Activated T-cell treated with anti-CD3 and anti-CD28 coated beads, Interleukin-2, amount 50 U/mL, for 1 hour (primary cell): ENCODE measurements at places on chromosomes 1 and 21.
A peak's percentile ranks its signal among the peaks of the same experiment; 100 is the strongest.

GRCh38 chr21:35663856-35664606, 396.3 kb downstream of the SETD4 start:
- no peak for DNase-seq

DNA sequence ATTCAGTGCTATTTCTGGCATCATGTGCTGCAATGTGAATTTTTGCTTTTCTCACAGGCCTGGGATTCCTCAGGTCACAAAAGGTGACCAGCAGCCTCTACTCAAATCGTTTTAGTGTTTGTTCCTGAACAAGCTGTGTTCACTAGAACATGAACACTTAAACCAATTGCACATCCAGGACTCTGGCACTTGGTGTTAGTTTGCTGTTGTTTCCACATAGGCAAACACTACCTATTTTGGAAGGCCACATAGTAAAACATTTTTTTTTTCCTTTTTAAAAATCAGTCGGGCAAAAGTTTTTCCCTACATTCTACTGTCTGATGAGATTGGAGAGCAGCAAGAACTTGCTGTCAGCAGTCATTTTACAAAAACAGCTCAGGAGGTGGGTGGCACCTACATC, 83.2 kb downstream of the PLPP3 start:
- no peak for DNase-seq

GRCh38 chr1:225467193-225468020, 39.6 kb upstream of the LBR start:
- DNase-seq: peak; percentile 82

DNA sequence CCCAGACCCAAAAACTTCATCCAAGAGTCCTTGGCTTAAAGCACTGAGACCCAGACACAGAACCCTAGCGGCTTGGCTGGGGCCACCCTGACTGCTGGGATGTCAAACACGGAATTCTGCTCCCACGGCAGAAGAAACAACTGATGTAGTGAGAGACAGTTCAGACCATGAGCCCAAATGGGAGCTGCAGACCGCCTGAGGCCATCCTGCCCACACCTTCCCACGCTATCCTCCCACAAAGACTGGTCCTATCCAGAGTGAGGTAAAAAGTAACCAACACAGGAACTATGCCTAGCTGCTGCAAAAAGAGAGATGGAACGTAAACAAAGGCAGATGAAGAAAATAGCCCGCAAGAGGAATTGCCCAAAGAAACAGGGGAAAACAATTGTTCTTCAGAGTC, 203.3 kb downstream of the PTPRU start:
- no peak for DNase-seq

DNA sequence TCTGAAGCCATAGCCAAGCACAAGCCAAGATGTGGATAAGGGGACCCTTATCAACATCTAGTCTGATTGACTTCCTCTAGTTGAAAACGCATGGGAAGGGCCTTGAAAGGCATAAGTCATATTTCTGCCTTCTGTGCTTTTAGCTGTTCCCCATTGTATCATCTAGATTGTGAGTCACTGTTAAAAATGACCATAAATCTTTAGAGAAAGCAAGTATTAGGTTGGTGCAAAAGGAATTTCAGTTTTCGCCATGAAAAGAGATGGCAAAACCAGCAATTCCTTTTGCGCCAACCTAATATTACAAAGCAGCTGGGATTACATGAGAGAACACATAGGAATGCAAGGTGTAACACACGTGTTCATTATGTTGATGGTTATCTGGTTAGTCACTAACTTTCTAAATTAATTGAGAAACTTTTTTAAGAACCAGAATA, 63.6 kb downstream of the CLIC6 start:
- DNase-seq: no peak

DNA sequence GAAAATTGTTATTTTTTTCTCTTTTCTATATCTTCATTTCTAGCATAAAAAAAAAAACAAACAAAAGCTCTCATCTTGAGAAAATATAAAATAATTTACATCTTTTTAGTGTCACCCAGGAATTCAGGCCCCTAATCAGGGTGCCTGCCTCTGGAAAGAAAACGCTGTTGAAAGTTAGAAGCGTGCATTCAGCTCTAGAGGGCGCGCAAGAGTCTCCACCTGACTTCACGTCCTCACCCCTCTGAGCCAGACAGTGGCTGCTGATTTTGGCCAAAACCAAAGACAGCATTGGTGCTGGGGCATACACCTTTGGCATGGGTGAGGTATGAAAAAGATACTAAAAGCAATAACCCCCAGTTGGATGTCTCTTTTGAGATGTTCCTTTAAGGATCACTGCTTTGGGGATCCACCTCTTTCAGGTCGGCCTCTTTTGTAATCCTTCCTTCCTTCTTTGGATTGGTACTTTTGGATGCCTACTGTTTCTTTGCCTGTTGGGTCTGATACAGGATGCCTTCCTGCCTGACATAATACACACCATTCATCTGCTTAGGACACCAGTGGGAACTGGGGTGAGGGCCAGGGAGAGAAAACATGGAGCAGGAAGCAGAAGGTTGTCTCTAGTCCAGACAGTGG, 77.6 kb upstream of the CHRM3 start:
- DNase-seq: no peak

DNA sequence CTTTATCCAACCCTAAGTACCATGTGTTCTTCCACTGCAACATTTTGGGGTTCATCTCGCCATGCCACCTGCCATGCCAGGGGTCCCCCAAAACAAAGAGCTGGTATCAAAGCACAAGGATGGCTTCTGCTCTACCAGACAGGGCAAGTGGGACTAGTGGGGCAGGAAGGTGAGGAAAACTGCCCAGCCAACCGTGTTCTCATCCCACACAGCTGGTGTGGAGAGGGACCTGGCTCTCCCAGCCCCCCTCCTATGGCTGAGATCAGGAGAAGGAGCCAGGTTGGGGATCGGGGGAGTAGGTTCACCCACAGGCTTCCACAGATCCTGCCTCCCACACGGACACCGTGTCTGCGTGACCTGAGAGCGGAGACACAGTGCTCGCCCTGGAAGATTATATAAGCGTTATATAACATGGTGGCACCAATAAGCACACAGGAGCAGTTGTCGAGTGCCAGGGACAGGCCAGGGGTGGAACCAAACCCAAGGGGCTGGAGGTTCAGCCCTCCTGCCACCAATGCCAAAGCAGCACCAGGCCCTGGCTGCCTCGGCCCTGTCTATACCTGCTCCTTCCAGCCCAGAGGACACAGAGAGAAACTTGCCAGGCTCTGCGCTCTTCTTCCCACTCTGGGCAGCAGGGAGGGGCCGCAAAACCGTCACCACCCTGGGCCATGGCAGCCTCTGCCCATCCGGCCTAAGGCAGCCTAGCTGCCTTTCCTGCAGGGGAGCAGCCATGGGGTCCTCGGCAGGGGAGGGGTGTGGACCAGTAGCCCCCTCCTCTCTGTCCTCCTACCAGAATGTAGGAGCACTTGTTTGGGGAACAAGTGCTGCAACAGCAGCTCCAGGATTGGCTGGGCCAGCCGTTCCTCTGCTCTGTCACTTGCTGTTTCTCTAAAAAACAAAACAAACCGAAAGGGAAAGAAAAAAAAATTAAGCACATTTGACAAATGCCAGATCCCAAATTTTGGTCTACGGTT, 43.5 kb downstream of the CD34 start:
- DNase-seq: peak; percentile 42

GRCh38 chr1:54227891-54228310, 27.9 kb downstream of the MRPL37 start:
- no peak for DNase-seq

- DNase-seq: no peak
These were observed 12.0 kb downstream of the MAB21L3 start for GRCh38 chr1:116122955-116123757.

- DNase-seq: no peak
These were observed 54.4 kb downstream of the EPRS1 start for GRCh38 chr1:219991919-219992318.

DNA sequence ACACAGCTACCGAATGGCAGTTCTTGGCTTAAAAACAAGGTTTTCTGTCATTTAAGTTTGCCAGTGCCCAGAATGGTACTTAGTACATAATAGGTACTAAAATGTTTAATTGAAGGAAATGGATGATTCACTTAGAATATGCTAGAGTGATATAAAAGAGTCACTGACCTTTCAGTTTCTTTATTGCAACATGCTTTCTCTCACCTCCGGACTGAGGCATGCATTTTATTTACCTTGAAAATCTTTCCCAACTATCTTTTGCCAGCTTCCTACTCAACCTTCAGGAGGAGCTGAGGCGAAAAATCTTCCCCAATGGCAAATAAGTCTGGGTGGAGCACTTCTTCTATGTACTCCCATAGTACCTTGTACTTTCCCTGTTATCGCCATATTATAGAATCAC, 244.9 kb downstream of the ZNF648 start:
- DNase-seq: no peak

DNA sequence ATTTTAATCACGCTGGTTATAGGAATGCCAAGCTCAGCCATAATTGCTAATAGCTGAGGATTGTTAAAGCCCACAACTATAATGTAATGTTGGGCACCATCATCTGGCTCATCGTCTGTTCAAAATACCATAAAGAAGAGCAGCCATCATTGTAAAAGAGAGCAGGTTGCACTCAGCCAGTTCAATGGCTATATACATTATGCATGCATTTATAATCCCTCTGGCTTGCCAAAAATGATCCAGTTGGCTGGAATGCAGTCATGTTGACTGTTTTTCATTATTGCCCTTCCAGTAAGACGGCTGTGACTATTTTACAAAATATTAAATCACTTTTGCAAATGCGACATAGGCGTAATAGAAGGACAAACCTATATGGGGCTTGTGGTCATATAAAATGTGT, 85.3 kb downstream of the SPAG17 start:
- DNase-seq: no peak

DNA sequence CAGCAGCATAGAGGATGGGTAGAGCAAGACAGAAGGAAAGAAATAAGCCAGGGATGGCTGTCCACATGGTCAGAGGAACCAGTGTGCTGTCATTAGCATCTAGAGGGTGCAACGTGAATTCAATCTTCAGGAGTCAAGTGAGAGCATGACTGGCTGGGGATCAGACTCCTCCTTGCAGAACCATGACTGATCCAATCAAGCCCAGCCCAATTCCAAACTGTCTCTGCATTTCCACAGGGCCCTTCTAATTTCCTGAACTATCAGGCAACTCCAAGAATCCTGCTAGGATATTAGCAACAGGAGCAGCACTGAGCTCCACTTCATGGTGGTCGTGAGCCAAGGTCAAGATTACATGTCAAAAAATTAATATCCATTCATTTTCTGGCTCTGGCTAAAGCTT, 166.8 kb upstream of the CAMK1G start:
- no peak for DNase-seq

GRCh38 chr1:192598589-192598988, 23.0 kb downstream of the RGS1 start:
- DNase-seq: no peak
